ENCODE measurements at places on chromosomes 16 and 17.

DNA sequence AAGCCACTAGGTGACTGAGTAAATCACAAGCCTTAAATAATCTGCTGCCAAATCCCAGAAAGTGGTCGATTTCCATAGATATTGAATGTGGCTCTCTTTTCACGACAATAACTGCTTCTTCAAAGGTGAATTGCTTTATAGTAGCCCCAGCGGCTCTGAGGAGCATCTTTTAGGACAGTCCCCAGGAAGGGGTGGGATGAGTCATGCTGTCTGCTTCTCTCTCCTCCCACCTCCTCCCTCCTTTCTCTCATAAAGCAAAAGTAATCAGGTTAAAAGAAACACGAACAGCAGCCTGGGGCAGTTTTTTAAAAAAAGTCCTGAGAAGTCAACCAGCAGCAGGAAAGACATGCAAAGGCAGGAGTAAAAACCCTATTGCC is 1.8 kb downstream of the KIAA0513 start:
- no peaks in the 10 kb centered on the region for H3K36me3 ChIP-seq
- no peak overlapping the region for H3K4me3 ChIP-seq
- peak overlapping the region; percentile 88 for H3K27ac ChIP-seq
- no peaks in the 10 kb centered on the region for H3K4me1 ChIP-seq
- no peak for DNase-seq

DNA sequence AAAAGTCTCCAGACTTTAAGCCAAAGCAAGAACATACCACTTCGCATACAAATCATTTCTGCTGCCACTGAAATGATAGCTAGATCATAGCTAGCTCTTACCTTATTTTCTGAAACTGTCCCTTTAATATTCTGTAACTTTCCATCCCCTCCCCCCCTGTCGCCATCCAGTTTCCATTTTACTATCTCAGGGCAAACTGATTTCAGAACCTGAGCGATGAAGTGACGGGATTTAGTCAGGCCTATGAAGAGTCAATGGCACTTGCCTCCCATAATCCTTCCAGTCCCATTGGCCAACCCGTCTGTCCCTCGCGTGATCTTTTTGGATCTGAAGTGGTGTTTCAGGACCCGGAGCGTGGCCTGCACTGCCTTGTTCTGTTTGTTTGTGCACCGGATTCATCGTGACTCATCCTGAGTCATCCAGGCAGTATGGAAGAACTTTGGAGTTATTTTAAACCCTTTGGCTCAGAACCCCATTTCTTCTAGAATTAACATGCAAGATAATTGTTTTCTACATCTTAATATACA is 199.8 kb upstream of the CHMP6 start:
- H3K4me1 ChIP-seq, result no peaks in the 10 kb centered on the region
- no peak overlapping the region for H3K4me3 ChIP-seq
- no peak for DNase-seq

DNA sequence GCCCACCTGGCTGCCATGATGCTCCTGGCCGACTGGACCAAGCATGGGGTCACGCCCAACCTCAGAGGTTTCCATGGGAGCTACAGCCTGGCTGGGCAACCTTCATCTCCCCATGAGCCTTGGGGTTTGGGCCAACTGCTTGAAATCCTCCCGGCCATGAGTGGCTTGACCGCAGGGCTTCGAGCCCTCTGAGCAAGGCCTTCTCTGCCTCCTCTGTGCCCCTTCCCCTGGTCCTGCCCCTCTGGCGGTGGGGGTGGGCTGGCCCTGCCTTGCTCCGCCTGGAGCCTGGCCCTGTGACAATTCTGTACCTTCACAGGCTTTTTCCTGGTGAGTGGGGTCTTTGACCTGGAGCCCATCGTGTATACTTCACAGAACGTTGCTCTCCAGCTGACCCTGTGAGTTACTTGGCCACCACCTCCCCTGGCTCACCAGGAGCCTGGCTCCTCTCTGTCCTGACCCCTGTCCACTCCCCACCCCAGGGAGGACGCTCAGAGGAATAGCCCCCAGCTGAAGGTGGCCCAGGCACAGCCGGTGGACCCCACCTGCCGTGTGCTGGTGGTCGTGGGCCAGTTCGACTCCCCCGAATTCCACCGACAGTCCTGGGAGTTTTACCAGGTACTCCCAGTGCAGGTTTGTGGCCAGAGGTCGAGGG is 8.8 kb upstream of the BIRC5 start:
- H3K4me1 ChIP-seq, result no peaks in the 10 kb centered on the region
- DNase-seq, result no peak
- H3K36me3 ChIP-seq, result no peaks in the 10 kb centered on the region
- no peak overlapping the region for H3K27ac ChIP-seq
- no peaks in the 10 kb centered on the region for H3K27me3 ChIP-seq

- no peaks in the 10 kb centered on the region for H3K36me3 ChIP-seq
- peaks cover 27% of the 10 kb centered on the region for H3K4me1 ChIP-seq
- peak within 1 kb of the TSS; percentile 97 for H3K4me3 ChIP-seq
These were observed at the start of gene YPEL2 for GRCh38 chr17:59331129-59331928. YPEL2 (plus strand) TSS chr17:59331655; CDS start chr17:59353410, 21,755 bp downstream.

DNA sequence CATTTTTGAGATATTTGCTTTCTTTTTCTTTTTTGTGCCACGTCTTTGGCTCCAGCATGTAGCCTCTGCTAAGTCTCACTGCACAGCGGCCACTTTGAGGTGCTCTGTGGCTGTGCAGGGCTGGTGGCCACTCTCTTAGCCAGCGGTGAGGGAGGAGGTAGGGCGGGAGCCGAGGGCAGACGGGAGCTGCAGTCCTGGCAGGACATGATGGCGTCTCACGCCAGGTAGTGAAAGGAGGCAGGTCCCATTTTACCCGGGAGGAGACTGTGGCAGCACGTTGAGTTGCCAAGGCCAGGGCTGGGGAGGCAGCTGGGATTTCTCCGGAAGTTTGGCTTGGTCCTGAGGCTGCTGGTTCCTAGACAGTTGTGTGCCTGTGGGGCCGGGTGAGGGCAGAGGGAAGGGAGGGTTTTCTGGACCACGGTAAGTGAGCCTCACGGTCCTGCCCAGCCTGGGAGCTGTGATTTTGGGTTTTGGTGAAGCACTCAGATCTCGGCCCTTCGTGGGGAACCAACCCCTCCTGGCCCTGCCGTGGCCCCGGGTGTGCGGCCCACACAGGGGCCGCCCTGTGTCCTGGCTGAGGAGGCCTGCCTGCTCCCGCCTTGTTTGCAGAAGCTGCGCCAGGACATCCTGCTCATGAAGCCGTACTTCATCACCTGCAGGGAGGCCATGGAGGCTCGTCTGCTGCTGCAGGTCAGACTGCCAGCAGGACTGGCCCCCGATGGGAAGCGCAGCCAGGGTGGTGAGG is 14.4 kb downstream of the DEF8 start:
- H3K4me1 ChIP-seq, result no peaks in the 10 kb centered on the region
- H3K36me3 ChIP-seq, result peaks cover 3% of the 10 kb centered on the region
- no peaks in the 10 kb centered on the region for H3K27me3 ChIP-seq
- no peak overlapping the region for H3K27ac ChIP-seq
- DNase-seq, result no peak

DNA sequence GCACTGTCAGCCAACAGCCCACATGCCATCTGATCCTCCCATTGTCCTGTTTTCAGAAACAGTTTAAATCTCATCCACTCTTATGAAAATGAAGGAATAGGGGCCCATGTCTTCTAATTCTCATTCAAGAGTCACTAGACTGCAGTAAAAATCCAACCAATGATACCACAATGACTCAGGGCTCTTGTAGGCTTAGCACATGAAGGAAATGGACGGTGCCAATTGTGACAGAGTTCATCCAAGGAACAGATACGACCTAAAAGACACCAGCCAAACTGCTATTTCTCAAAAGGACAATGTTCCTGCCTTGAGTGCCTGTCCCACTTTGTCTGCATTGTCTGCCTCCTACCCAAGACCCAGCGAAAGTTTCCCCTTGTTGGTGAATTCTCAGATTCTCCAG is 204.8 kb upstream of the COX10 start:
- no peak overlapping the region for H3K4me3 ChIP-seq
- DNase-seq, result no peak
- no peaks in the 10 kb centered on the region for H3K4me1 ChIP-seq
- H3K36me3 ChIP-seq, result no peaks in the 10 kb centered on the region
- no peak overlapping the region for H3K27ac ChIP-seq

- H3K27me3 ChIP-seq, result no peaks in the 10 kb centered on the region
- H3K36me3 ChIP-seq, result peaks cover 28% of the 10 kb centered on the region
- H3K27ac ChIP-seq, result no peak overlapping the region
- H3K4me1 ChIP-seq, result no peaks in the 10 kb centered on the region
- no peak for DNase-seq
- H3K4me3 ChIP-seq, result no peak overlapping the region
These were observed 20.7 kb downstream of the SPHK1 start for GRCh38 chr17:76404976-76405563.

DNA sequence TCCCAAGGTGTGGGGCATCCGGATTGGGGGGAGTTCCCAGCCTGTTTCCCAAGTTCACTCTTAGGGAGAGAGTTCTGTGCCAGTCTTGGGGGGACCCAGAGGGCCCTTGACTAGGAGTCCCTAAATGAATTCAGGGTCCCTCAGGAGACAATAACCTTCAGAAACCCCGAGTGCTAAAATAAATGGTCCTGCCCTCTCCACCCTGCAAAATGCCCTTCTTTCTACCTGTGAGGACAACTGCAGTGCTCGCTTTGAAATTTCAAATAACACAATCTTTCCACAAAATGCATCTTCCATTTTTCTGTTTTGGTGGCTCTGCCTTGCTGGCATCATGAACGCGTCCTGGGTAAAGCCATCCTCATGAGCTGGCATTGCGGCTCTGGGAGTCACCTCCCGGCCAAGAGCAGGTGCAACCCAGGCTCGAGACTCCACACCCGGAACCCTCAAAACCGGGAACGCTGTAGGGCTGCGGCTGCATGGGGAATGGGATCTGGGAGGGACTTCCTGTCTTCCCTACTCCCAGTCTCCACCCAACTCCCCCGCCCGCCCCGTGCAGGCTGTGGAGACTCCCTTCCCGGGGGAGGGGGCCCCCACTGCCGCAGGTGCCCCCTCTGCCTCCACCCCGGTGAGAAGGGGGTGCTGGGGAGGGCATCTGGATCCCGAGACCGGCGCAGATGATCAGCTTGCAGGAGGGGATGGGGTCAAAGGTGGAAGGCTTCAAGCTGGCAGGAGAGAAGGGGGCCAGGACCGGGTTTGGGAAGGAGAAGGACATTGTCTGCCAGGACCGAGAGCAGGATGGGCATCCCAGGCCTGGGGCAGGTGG is at the start of gene ZNF205:
ZNF205 (plus strand) TSS at position 529 of the 823 bp plus-strand sequence. CDS start 845 bp downstream, outside the sequence.
- H3K4me3 ChIP-seq, result peak within 1 kb of the TSS; percentile 67
- H3K27ac ChIP-seq, result no peak within 1 kb of the TSS
- no peaks in the 10 kb centered on the region for H3K27me3 ChIP-seq

DNA sequence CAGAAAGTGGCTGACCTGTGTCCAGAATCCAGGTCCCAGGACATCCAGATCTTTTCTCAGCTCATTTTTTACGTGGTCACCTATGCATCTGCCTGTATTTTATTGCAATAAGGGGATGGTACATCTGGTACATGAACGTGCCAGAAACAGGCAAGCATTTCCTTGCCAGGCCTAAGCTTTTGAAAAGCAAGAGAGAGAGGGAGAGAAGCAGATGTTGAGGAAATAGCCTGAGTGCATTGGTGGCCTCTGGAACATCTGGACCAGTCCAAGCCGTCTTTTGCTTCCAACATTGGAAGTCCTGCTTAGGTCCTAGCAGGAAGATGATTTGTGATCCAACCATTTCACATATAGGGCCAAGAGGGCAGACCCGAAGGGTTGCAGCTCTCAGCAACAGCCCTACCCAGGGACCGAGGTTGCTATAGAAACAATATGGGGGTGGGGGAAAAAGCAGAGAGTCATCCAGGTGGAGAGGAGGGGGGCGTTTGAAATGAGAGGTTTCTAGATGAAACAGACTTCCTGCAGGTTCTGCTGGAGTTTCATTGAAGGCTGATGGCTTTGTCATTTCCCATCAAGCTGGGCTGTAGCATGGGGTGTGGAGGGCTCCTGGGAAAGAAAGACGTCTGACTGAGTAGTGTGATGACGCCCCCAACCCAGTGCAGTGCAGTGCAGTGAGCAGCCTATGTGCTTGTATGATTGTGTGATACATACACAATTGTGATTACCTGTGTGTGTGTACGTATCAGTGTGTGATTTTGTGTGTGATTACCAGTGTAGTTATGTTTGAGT is 61.6 kb downstream of the SHISA6 start:
- H3K4me3 ChIP-seq, result no peak overlapping the region
- no peaks in the 10 kb centered on the region for H3K27me3 ChIP-seq
- no peak for DNase-seq
- no peak overlapping the region for H3K27ac ChIP-seq
- H3K4me1 ChIP-seq, result no peaks in the 10 kb centered on the region

- no peaks in the 10 kb centered on the region for H3K36me3 ChIP-seq
- no peaks in the 10 kb centered on the region for H3K27me3 ChIP-seq
- H3K4me1 ChIP-seq, result no peaks in the 10 kb centered on the region
- no peak overlapping the region for H3K27ac ChIP-seq
These were observed 8.2 kb upstream of the PHAF1 start for GRCh38 chr16:67101311-67102082.

GRCh38 chr16:55678161-55678821 is 22.5 kb downstream of the SLC6A2 start:
- H3K27ac ChIP-seq, result no peak overlapping the region
- no peaks in the 10 kb centered on the region for H3K4me1 ChIP-seq
- DNase-seq, result no peak
- H3K36me3 ChIP-seq, result no peaks in the 10 kb centered on the region
- no peaks in the 10 kb centered on the region for H3K27me3 ChIP-seq

GRCh38 chr17:37541880-37542660 is 52.4 kb downstream of the DUSP14 start:
- DNase-seq, result no peak
- H3K27ac ChIP-seq, result no peak overlapping the region
- peaks cover 55% of the 10 kb centered on the region for H3K36me3 ChIP-seq
- no peaks in the 10 kb centered on the region for H3K4me1 ChIP-seq

GRCh38 chr17:81180836-81181810 is 15.1 kb upstream of the AATK start:
- no peaks in the 10 kb centered on the region for H3K27me3 ChIP-seq
- H3K36me3 ChIP-seq, result no peaks in the 10 kb centered on the region
- no peak overlapping the region for H3K27ac ChIP-seq
- H3K4me1 ChIP-seq, result no peaks in the 10 kb centered on the region
- DNase-seq, result peak; percentile 71

GRCh38 chr17:56351675-56352074 is 198.4 kb downstream of the ANKFN1 start:
- H3K4me3 ChIP-seq, result no peak overlapping the region
- H3K4me1 ChIP-seq, result no peaks in the 10 kb centered on the region
- no peak overlapping the region for H3K27ac ChIP-seq
